ENCODE measurements at places on chromosomes 2 and 18.
A peak's percentile ranks its signal among the peaks of the same experiment; 100 is the strongest.

DNA sequence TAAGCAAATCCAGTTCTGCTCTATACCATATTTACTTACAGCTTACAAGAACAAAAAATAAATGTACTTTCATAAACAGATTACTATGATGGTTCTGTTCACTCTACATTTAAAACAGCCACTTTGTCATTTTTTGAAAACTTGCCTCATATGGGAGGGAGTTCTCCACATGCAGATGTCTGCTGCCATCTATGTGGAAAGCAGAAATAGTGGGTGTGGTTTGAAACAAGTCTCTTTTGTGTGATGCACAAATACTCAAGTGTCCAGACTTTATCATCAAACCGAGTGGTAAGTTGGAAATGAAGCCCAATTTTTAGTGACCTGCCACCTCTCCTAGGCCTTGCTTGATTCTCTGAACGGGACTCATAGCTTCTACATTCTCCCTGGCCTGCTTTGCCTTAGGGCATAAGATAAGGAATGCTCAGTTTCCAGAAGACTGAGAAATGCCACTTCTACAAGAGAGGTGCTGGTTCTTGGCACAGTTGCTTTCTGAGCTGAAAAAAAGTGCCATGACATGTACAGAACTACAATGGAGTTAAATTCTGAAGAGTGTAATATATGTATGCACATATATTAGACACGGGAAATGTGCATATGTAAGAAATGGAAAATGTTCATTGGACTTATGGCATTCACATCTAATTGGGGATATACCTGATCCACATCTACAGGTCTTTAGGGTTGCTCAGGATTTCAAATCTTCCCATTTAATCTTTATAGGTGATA, 221.0 kb downstream of the SLC8A1 start:
- no peak for DNase-seq

DNA sequence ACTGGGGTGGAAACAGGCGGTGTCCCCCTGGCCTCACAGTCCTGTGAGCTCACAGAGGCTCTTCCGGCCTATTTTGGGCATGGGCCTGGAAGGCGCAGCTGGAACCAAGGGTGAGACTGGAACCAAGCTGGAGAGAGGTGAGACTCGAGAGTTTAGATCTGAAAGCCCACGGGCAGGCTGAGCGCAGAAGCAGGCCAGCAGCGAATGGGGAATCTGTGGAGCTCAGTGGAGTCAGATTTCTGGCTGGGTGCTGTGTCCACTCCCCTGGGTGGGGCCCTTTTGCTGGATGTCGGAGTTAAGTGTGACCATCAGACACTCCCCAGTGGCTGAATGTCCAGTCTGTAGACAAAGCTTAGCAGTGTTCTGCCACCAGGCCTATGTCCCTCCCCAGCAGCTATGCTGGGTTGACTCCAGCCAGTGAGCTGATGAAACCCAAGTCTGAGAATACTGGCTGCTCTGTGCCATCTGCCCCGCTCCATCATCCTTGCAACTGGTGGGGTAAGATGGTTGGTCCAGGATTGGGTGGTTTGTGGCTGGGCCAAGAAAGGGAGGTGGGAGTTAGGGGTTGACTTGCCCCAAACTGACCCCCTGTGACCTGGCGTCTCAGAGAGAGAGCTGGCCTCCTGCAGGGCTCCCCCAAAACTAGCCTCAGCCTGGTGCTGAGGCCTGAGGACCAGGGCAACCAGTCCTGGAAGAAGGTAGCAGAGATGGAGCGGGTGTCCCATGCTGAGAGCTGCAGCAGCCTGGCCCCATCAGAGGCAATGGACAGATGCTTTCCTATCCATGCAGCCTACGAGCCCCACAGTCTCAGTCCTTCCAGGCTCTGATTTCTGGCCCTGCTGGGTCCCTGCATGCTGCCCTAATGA, 34.4 kb downstream of the CYP26B1 start:
- DNase-seq: no peak

DNA sequence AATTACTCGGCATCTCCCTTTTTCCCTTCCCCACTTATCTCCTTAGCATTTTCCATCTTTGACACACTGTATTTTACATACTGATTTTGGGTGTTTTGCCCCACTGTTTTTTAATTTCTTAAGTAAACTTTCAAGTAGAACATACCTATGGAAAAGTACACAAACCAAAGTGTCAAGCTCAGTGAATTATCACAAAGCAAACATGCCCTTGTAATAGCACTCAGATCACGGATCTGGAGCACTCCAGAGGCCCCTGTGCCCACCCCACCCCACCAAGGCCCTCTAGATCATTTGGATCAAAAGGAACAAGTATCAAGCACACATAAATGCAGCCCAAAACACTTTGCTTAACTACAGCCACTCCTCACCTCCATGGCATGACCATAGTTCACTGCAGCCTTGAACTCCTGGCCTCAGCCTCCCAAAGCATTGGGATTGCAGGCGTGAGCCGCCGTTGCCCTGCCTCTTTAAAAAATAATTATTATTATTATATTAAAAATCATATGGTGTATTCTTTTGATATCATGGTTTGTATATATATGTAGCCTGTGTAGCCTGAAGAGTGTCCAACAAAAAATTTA, 38.1 kb downstream of the FER1L5 start:
- no peak for DNase-seq

DNA sequence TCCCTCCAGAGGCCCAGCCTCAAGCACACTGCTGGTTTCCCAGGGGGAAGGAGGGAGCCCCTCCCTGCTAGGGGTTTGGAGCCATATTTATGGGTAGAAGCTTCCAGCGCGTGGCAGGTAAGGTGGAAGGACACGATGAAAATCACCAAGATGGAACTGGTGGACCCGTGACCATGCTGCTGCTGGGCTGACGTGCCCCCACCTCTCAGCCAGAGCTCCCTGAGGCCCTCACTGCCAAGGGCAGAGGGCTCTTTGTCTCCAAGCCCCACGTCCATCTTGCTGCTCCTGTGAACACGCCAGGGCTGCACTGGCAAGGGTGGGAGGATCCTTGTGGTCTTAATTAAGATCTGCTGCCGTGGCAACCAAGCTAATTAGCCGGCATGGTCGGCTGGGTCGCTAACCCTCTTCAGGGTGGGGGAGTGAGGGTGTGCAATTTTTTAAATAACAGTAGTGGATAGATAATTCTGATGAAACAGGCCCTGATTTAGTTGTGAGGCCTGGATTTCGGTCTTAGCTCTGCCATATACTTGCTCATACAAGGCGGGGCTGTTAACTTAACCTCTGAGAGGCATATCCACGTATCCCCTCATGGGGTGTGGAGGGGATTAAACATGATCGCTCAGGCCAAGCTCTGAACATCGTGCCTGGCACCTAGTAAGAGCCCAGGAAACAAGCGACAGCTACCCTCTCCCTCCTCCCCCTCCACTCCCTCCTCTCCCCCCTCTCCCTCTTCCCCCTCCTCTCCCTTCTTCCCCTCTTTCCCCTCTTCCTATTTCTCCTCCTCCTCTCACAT, 232.8 kb downstream of the CELF4 start:
- DNase-seq: no peak

- DNase-seq: peak; percentile 25
Measured at GRCh38 chr2:121897335-121897970, 142.0 kb downstream of the TSN start.

GRCh38 chr2:208990716-208991115, 433.1 kb upstream of the MAP2 start:
- no peak for DNase-seq

DNA sequence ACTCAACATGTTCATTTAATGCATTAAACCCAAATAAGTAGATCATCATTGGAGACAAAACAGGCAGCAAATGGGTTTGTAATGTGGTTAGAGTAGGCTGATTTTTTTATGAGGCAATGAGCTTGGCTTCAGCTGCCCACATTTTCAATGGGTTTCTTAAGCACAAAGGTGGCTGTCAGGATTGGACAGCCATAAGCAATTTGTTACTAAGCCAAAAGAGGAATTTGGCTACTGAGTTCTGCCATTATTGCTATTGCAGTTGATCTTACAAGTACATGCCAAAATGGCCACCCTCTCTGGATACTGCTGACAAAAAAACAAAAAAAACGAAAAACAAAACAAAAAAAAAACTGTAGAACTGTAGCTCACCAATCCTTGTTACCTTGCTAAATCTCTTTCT, 1348.0 kb upstream of the PIK3C3 start:
- DNase-seq: peak; percentile 2

GRCh38 chr2:175414882-175415487, 233.5 kb upstream of the ATP5MC3 start:
- DNase-seq: peak; percentile 82
